ENCODE measurements at places on chromosomes 7 and 10. TPM values are rescaled to one million over a fixed set of nuclear protein-coding genes. Genes with fewer than 3 reads are reported as not detected.
A peak's percentile ranks its signal among the peaks of the same experiment; 100 is the strongest.

- no peaks in the 10 kb centered on the region for H3K36me3 ChIP-seq
- H3K27me3 ChIP-seq = no peaks in the 10 kb centered on the region
- H3K4me3 ChIP-seq = no peak overlapping the region
- no peak for DNase-seq
These were observed 83.8 kb downstream of the EBLN1 start for GRCh38 chr10:22133749-22134624.

- H3K4me1 ChIP-seq = peaks cover 28% of the 10 kb centered on the region
- H3K27ac ChIP-seq = no peak overlapping the region
- H3K36me3 ChIP-seq = peaks cover 3% of the 10 kb centered on the region
- no peak for DNase-seq
- H3K27me3 ChIP-seq = no peaks in the 10 kb centered on the region
These were observed 48.5 kb downstream of the HERPUD2 start for GRCh38 chr7:35646289-35647023.

GRCh38 chr10:26857991-26858706 is 2.6 kb downstream of the ABI1 start:
- no peak for DNase-seq
- peaks cover 32% of the 10 kb centered on the region for H3K4me1 ChIP-seq
- H3K4me3 ChIP-seq = peak overlapping the region; percentile 96
- peak overlapping the region; percentile 99 for H3K27ac ChIP-seq
- H3K36me3 ChIP-seq = no peaks in the 10 kb centered on the region
- no peaks in the 10 kb centered on the region for H3K27me3 ChIP-seq

EPDR1 gene
- 59.3 TPM for total RNA-seq
